ENCODE measurements at places on chromosomes 6 and 20.

GRCh38 chr6:14417377-14417776, 299.8 kb downstream of the CD83 start:
- H3K36me3 ChIP-seq = no peaks in the 10 kb centered on the region
- no peak overlapping the region for H3K27ac ChIP-seq
- no peaks in the 10 kb centered on the region for H3K4me1 ChIP-seq
- DNase-seq = no peak
- no peak overlapping the region for H3K4me3 ChIP-seq

- H3K27me3 ChIP-seq = no peaks in the 10 kb centered on the region
- peaks cover 12% of the 10 kb centered on the region for H3K4me1 ChIP-seq
- H3K27ac ChIP-seq = no peak overlapping the region
- DNase-seq = no peak
- H3K36me3 ChIP-seq = peaks cover 4% of the 10 kb centered on the region
Observed at GRCh38 chr6:73798592-73798991, 102.6 kb downstream of the CD109 start.

DNA sequence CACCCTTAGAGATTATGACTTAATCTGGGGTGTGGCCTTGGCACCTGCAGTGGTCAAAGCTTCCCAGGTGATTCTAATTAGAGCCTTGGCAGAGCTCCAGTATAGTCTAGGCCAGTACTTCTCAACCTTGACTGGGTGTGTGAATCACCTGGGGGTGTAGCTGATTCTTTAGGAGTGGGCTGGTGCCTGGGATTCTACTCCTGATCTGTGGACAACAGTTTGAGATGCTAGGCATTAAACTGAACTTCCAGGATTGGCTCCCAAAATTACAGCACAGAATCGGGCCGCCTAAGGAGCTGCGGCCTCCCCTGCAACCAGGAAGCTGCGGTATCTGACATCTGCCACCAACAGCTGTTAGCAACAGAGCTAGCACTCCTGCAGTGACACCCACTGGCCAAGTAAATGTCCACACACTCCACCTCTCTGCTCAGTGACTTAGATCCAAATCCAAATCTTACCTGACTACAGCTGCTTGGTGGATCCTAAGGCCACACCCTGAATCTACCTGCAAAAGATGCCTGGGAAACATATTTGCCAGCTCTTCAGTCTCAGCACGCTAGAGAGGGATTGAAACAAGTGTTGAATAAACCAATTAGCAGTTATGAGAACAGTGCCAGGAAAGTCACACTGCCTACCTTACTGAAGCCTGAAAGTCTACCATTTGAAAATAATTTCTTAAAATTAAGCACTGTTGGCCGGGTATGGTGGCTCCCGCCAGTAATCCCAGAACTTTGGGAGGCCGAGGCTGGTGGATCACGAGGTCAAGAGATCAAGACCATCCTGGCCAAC, 126.7 kb downstream of the UNC5CL start:
- peaks cover 1% of the 10 kb centered on the region for H3K4me1 ChIP-seq
- no peak overlapping the region for H3K4me3 ChIP-seq
- DNase-seq = no peak

DNA sequence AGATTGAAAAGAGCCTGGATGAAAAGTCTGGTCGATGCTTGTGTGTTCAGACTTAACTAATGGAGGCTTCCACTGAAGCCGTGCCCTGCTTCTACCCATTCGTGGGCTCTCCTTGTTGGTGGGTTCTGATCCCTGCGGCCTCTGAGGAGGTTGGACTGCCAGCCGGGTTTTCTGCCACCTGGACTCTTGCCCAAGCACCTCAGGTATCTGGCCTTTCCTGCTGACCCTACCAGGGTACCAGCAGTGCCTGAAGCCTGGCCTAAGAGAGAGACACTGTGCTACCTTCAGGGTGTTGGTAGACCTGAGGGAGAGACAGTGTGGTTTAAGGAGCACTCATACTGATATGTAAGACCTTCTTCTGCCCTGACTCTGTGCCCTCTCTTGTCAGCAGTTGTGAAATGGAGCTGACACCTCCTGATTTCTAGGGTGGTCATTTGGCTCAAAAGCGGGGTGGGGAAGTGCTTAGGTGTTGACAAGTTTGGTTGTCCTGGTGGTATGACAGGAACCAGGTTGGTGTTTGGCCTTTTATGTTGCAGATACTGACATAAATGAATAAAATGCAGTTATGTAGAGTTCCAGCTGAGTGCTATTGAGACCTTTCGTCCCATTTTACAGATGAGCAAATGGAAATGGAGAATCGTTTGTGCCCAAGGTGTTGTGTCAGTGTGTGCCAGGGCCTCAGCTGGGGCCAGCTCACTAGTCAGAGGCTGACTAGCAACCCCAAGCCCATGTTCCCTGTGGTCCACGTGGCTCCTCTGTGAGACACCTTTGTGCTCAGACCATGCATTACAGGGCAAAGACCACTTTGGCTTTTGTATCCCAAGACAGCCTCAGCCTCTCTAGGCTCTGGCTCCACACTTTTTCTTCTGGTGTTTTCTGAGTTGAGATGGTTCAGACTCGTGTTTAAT, 3.1 kb downstream of the PLCG1 start:
- no peaks in the 10 kb centered on the region for H3K27me3 ChIP-seq
- peak overlapping the region; percentile 84 for H3K4me3 ChIP-seq
- DNase-seq = no peak
- H3K27ac ChIP-seq = peak overlapping the region; percentile 71
- no peaks in the 10 kb centered on the region for H3K36me3 ChIP-seq

GRCh38 chr20:3973705-3974104, 41.7 kb downstream of the RNF24 start:
- H3K27me3 ChIP-seq = no peaks in the 10 kb centered on the region
- peaks cover 17% of the 10 kb centered on the region for H3K4me1 ChIP-seq
- no peak overlapping the region for H3K4me3 ChIP-seq
- DNase-seq = no peak
- H3K27ac ChIP-seq = no peak overlapping the region

DNA sequence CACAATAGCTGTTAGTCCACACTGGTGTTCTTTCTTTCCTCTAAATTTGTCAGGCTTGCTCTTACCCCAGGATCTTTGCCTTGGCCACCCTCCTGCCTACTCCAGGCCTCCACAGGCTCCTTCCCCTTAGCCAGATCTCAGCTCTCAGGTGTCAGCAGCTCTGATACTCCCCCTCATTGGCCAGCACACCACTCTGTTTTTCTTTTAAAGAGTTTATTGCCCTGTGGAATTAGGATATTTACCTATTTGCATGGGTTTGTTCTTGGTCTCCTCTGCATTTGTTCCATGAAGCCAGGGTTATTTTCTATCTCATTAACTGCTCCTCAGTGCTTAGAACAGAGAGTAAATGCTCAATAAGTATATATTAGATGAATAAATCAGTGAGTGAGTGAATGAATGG, 36.8 kb downstream of the GCNT2 start:
- no peak overlapping the region for H3K27ac ChIP-seq
- peaks cover 28% of the 10 kb centered on the region for H3K27me3 ChIP-seq
- no peaks in the 10 kb centered on the region for H3K36me3 ChIP-seq
- peaks cover 38% of the 10 kb centered on the region for H3K4me1 ChIP-seq
- H3K4me3 ChIP-seq = no peak overlapping the region
- DNase-seq = no peak

- no peaks in the 10 kb centered on the region for H3K36me3 ChIP-seq
- no peak for DNase-seq
- peak overlapping the region; percentile 49 for H3K27ac ChIP-seq
- no peaks in the 10 kb centered on the region for H3K27me3 ChIP-seq
- peak overlapping the region; percentile 90 for H3K4me3 ChIP-seq
Observed at GRCh38 chr6:34247481-34248197, 1.2 kb downstream of the SMIM29 start.

- no peaks in the 10 kb centered on the region for H3K27me3 ChIP-seq
- no peak for DNase-seq
- no peaks in the 10 kb centered on the region for H3K36me3 ChIP-seq
- no peak overlapping the region for H3K27ac ChIP-seq
Observed at GRCh38 chr6:55447891-55448290, 120.6 kb downstream of the GFRAL start.

GRCh38 chr6:163866192-163866591, 451.7 kb downstream of the QKI start:
- H3K4me3 ChIP-seq = no peak overlapping the region
- H3K27ac ChIP-seq = no peak overlapping the region
- no peak for DNase-seq
- H3K4me1 ChIP-seq = no peaks in the 10 kb centered on the region

DNA sequence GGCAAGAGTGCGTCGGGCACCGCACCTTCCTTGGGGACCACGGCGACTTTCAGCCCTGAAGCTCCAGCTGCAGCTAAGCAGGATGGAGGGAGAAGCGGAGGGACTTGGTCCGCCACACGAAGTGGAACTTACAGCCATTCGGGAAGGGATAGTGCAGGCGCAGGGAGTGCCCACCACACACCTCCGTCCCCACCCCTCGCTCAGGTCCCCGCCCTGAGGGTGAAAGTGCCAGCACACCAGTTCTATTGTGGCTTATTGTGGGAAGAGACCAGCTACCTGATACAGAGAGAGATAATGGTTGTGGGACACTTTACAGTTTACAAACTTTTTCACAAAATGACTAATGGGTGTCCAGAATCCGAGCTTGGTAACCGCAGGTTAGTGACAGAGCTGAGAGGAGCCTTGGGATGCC, 76.1 kb downstream of the IRF4 start:
- H3K4me3 ChIP-seq = no peak overlapping the region
- no peaks in the 10 kb centered on the region for H3K4me1 ChIP-seq
- no peaks in the 10 kb centered on the region for H3K36me3 ChIP-seq
- no peak overlapping the region for H3K27ac ChIP-seq
- H3K27me3 ChIP-seq = peaks cover 34% of the 10 kb centered on the region
- no peak for DNase-seq

GRCh38 chr6:41872147-41872546, 23.0 kb downstream of the USP49 start:
- no peak for DNase-seq
- no peak overlapping the region for H3K4me3 ChIP-seq
- H3K4me1 ChIP-seq = no peaks in the 10 kb centered on the region
- H3K27me3 ChIP-seq = no peaks in the 10 kb centered on the region

DNA sequence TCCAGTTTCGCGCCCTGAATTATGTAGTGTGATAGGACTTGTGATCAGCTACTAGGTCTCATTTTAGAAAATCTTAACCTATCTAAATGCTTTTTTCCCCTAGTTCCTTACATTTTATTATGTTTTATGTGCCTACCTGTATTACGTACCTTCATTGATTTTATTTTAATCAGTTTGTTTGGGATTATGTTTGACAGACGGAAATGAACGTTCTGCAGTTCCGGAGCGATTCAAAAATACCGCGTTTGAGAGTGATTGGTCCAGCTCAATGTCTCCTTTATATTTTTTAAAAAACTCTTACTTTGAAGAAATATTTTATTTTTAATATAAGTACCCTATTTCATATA, 114.3 kb upstream of the BTN3A2 start:
- H3K27me3 ChIP-seq = no peaks in the 10 kb centered on the region
- H3K4me3 ChIP-seq = peak overlapping the region; percentile 81
- DNase-seq = no peak
- H3K4me1 ChIP-seq = peaks cover 26% of the 10 kb centered on the region
- peak overlapping the region; percentile 93 for H3K27ac ChIP-seq

DNA sequence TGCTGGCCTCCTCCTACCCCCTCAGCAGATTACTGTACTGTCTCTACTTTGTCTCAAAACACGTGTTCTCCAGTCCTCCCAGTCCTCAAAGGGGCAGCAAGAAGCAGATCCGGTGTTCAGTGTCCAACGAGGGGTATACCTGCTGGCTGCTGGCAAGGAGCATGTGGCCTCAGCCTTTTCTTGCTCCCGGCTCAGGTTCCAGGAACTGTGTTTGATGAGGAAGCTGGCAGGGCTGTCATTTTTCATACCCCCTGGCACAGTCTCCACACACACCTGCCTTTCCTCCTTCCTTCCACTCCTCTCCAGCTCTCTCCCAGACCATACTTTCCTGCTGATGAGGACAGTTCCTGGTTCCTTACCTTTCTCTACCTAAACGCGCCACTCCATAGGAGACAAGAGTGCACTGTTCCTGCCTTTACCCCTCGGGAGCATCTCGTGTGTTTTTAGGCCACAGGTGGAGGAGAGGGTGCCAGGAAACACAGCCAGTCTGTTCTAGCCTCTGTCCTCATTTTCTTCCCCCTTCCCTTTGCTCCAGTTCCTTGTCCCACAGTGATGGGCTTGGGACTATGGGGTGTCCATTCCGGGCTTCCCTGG, 77.2 kb downstream of the SSR1 start:
- H3K4me1 ChIP-seq = peaks cover 6% of the 10 kb centered on the region
- H3K27me3 ChIP-seq = no peaks in the 10 kb centered on the region

- H3K36me3 ChIP-seq = peaks cover 3% of the 10 kb centered on the region
- no peak overlapping the region for H3K4me3 ChIP-seq
- no peaks in the 10 kb centered on the region for H3K4me1 ChIP-seq
- H3K27ac ChIP-seq = no peak overlapping the region
Observed at GRCh38 chr6:105250533-105250932, 70.7 kb upstream of the POPDC3 start.

GRCh38 chr6:102229271-102229670, 835.8 kb downstream of the GRIK2 start:
- no peak for DNase-seq
- no peak overlapping the region for H3K4me3 ChIP-seq
- H3K27ac ChIP-seq = no peak overlapping the region
- no peaks in the 10 kb centered on the region for H3K4me1 ChIP-seq

- no peak overlapping the region for H3K4me3 ChIP-seq
- no peak for DNase-seq
- peaks cover 16% of the 10 kb centered on the region for H3K4me1 ChIP-seq
- no peaks in the 10 kb centered on the region for H3K36me3 ChIP-seq
- H3K27me3 ChIP-seq = no peaks in the 10 kb centered on the region
Observed at GRCh38 chr6:43793875-43794242, 23.8 kb downstream of the VEGFA start.

DNA sequence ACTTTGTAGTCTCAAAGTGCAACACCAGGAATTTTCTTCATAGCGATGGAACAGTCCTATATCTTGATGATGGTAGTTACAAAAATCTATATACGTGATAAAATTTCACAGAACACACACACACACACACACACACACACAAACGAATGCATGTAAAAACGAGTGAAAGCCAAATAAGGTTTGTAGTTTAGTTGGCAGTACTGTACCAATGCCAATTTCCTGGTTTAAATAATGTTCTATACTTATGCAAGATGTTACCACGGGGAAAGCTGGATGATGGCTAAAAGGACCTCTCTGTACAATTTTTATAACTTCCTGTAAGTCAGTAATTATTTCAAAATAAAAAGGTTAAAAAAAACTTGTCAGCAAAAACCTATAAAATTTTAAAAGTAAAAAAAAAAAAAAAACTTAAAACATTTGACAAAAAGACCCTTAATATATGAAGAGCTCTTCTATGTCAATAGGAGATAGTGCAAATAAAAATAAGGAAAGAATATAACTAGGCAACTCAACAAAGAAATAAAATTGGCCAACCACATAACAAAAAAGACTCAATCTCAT, 37.6 kb downstream of the PDSS2 start:
- H3K4me3 ChIP-seq = no peak overlapping the region
- peaks cover 6% of the 10 kb centered on the region for H3K36me3 ChIP-seq
- no peak overlapping the region for H3K27ac ChIP-seq
- peaks cover 3% of the 10 kb centered on the region for H3K4me1 ChIP-seq
- DNase-seq = no peak
- no peaks in the 10 kb centered on the region for H3K27me3 ChIP-seq

Measured in chondrocyte (in vitro differentiated cells).